Activated CD8-positive, alpha-beta memory T cell treated with anti-CD3 and anti-CD28 coated beads for 1 hour (primary cell): ENCODE measurements at places on chromosomes 12 and 14.

DNA sequence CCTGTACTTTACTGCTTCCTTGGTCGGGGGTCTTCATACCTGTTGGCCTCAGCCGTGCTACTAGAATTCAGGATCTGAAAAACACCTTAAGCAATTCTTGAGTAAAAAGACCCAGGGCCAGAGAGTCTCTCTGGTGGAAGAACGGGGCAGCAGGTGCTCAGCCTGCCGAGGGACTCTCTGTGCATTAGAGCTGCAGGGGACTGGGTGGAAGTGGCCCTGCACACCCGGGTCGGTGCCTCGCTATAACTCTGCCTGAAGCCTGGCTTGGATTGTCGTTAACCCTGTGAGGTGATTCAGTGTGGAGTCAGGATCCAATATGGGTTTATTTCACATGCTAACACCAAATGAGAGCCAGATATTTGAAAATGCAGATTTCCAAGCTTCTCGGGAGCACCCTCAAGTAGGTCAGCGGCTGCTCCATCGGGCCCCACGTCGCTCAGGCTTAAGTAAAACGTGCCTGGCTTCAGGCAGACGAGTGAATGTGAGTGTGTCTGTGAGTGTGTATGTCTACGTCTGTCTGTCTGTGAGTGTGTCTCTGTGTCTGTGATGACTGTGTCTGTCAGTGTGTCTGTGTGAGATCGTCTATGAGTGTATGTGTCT lies 35.1 kb upstream of the C14orf180 start:
- DNase-seq, result no peak

DNA sequence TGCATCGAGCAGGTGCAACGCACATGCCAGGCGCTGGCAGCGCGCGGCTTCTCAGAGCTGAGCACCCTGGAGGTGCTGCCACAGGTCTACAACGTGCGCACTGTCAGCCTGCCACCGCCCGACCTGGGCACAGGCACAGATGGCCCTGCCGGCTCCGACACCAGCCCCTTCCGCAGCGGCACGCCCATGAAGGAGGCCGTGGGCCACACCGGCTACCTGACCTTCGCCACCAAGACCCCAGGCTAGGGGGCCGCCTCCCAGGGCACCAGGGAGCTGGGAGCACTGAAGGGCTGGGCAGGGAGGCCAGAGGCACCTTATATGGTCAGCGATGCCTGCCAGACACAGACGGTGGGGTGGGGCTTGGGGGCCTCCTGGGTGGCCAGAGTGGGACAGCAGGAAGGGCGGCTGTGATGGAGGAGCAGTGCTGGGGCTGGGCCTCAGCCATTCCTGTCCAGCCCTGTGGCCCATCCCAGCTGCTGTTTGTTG lies 5.6 kb downstream of the TRMT61A start:
- no peak for DNase-seq

DNA sequence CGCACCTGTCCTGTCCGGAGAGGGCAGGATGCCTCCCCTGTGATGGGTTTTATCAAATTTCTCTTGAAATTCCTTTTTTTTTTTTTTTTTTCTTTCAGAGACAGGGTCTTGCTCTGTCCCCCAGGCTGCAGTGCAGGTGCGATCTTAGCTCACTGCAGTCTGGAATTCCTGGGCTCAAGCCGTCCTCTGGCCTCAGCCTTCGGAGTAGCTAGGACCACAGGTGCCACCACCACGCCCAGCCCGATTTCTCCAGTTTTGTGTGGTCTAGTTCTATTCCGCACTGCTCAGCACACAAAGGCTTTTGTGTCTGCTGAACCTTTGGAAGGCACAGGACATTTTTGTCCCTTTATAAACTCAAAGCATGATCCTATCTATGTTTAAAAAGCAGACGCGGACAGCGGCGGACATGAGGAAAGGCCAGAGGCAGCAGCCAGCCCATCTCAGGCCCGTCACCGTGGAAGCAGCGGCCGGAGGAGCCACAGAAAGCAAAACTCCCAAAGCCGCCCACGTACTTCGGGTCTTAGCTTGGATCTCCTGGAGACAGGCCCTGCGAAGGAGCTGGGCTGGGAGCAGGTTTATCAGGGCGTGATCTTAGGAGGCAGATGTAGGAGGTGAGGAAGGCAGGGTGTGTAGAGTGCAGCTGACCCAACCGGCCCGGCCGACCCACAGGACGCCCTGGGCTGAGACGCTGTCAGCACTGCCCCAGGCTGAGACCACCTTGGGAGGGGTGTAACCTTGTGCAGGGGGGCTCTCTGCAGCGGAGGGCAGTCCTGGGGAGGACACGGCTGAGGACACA lies 30.9 kb upstream of the FBRSL1 start:
- DNase-seq, result no peak

DNA sequence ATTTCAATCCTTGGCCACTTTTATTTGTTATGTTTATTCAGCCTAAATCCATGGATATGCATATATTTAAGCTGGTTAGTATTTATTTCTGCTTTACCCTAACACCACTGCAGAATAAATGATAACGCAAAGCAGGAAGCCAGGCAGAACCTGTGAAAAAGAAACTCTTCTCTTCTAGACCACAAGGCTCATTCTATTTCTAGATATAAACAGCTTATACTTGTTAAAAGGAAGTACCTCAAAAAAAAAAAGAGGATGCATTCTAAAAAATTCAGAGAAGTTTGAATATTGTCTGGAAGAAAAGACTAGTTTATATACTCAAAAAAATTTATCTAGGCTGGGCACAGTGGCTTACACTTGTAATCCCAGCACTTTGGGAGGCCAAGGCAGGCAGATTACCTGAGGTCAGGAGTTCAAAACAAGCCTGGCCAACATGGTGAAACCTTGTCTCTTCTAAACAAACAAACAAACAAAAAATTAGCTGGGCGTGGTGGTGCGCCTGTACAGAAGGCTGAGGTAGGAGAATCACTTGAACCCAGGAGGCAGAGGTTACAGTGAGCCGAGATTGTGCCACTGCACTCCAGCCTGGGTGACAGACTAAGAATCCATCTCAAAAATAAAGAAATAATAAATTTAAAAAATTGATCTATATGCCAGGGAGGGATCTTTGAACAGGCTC lies 55.8 kb downstream of the GALNT4 start:
- DNase-seq, result no peak

GRCh38 chr14:74257941-74258763 lies 18.9 kb downstream of the VSX2 start:
- DNase-seq, result no peak

DNA sequence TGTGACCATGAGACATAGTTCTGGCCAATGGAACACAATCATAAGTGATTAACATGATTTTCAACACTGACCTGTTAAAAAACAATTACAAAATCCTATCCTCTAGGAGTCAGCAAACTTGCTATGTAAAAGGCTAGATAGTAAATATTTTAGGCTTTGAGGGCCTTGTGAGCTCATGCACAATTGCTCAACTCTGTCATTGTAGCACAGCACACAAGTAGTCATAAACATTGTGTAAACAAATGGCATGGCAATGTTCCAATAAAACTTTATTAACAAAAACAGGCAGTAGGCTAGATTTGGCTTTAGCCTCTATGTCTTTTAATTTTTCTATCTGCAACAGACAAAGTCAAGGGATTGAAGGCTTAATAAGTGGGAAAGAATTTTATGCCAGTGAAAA lies 350.7 kb downstream of the C12orf50 start:
- no peak for DNase-seq
